ENCODE measurements at places on chromosomes 16 and 17.

DNA sequence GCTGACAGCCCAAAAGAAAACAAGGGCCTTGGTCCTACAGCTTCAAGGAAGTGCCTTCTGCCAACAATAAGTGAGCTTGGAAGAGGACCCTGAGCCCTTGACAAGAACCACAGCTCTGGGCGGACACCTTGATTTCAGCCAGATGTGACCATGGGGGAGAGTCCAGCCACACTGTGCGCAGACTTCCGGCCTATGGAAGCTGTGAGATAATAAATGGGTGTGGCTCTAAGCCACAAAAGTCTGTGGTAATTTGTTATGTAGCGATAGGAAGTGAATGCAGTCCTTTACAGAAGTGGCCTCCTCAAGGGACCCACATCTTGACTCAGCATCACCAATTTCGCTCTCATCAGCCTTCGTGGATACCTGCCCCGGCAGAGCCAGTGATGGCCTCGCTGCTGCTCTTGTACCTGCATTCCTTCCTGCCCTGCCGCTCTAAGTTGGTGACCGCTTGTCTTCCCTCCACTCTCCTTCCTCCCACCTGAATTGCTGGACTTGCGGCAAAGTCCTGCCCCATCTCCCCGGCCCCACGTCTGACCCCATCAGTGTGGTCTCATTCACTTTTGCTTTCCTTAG, 29.3 kb downstream of the PRSS54 start:
- DNase-seq, result no peak

DNA sequence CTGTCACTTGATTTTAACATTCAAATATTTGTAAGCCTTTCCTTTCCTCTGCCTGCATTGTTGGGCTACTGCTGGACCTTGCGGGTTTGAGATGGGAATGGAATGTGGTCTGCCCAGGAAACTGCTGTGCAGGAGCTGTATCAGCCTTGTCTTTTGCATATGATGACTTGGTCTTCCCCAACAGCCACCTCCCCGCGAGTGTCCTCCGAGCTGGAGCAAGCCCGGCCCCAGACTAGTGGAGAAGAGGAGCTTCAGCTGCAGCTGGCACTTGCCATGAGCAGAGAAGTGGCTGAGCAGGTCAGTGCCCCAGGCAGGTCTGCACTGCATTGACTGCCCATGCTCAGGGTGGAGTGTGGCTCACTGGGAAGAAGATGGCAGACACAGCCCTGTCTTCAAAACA, 52.8 kb downstream of the B9D1 start:
- DNase-seq, result no peak

DNA sequence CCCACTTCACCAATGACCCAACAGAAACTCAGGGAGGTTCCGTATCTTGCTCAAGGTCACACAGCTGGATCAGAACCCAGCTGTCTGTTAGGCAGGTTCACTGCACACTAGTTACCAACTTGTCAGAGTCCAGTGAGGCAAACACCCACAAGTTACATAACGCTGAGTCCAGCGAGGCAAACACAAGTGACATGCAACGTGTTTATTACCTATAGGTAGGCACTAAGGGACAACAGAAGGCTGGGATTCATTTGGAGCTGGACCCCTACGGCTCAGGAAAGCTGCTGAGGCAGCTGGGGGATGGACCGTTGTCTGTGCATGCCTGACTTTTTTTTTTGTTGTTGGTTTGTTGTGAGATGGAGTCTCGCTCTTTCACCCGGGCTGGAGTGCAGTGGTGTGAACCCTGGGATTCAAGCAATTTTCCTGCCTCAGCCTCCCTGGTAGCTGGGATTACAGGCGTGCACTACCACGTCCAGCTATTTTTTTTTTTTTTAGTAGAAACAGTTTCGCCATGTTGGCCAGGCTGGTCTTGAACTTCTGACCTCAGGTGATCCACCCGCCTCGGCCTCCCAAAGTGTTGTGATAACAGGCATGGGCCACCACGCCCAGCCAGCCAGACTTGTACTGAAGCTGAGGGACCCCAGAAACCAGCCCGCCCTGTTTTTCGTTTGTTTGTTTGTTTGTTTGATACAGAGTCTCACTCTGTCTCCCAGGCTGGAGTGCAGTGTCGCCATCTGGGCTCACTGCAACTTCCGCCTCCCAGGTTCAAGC, 1.9 kb upstream of the RSAD1 start:
- no peak for DNase-seq

- no peak for DNase-seq
Measured at GRCh38 chr16:55906123-55906522, 30.9 kb upstream of the CES5A start.

DNA sequence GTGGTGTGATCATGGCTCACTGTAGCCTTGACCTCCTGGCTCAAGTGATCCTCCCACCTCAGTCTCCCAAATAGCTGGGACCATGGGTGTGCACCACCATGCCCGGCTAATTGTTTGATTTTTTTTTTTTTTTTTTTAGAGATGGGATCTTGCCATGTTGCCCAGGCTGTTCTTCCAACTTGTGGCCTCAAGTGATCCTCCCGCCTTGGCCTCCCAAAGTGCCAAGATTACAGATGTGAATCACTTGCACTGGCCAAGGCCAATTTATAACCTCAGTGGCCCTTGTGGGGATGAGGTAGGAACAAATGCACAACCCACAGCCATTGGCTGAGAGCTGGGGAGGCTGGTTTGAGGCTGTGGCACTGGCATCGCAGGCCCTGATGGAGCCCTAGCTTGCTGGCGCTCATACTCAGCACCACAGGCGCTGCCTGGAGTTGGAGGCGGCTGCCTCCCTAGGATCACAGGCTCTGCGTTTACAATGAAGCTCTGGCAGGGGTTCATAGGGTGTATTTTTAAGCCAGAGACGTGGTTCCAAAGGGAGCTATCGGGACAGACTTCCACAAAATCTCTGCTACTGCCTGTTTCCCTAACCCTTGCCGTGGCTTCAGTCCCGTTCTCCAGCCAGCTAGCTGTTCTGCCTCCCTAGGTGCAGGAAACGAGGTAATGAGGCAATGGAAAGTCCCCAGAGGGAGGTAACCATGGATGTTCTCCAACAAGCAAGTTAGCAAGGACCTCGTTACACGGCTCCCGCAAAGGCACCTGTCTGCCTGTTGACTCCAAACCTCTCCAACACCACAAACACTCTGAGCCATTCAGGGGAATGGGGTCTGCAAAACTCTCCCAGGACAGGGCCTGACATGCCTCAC, 2.9 kb downstream of the ABCA3 start:
- no peak for DNase-seq

DNA sequence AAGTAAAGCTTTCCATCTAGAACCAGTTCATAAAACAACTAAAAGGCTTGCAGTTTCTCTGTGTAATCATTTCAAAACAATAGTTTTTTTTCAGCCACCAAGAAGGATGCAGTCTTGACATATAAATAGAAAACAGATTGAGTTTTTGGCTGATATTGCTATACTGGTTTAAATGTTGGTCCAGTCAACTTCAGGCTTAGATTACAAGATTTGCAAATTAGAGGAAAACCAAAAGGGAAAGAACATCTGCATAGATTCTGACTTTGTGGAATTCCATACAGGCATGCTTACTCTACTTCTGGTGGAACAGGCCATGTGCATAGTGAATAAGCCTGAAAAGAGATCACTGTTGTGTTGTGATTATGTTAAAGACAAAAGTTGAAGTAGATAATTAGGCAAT, 150.3 kb downstream of the BCAS3 start:
- no peak for DNase-seq

GRCh38 chr17:21285164-21286065, 904 bp downstream of the MAP2K3 start:
- DNase-seq, result no peak

- peak; percentile 10 for DNase-seq
Measured at GRCh38 chr17:79651761-79652160, 40.9 kb upstream of the RBFOX3 start.

DNA sequence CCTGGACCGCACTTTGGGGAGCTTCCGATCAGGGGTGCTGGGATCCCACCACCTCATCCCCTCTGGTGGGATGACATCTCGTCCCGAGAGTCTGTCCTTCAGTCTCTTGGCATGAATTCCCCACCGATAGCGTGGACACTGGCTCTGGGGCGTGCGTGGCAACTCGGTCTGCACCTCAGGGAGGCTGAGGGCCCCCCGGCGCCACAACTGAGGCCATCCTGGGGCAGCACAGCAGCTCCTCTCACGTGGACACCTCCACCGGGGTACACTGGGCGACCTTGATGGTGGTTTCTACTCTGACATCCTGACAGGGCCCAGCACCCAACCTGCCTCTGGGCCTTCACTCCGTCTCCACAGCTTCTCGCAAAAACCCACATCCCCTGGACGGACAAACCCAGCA, 8.6 kb downstream of the PDIA2 start:
- DNase-seq, result no peak

DNA sequence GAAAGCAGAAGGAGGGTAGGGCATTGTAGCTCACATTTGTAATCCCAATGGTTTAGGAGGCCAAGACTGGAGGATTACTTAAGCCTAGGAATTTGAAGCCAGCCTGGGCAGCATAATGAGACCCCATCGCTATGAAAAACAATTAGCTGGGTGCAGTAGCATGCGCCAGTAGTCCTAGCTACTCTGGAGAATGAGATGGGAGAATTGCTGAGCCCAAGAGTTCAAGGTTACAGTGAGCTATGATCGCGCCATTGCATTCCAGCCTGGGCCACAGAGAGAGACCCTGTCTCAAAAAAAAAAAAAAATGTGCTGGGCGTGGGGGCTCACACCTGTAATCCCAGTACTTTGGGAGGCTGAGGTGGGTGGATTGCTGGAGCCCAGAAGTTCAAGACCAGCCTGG, 5.0 kb downstream of the ATF7IP2 start:
- DNase-seq, result no peak

- DNase-seq, result no peak
Measured at GRCh38 chr17:17754719-17755686, 73.7 kb downstream of the RAI1 start.

DNA sequence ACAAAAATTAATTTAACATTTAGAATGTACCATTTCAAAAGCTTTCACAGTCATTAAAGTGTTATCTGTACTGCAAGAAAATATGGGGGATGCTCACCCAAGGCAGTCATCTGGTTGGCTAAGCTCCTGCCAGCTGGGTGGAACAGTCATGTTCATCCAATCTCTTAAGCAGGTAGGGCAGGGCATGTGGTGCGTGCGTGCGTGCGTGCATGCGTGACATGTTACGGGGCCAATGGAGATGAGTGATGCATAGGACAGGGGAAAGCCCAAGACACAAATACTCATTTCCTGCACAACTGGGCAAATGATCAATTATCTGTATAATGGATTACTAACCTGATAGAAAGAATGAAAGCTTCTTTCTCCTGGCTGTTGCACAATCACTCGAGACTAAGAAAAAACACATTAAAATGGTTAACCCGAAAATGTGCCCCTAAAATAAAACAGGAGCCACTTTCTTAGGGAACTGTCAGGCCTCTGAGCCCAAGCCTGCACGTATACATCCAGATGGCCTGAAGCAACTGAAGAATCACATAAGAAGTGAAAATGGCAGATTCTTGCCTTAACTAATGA, 104.4 kb downstream of the MYO1D start:
- no peak for DNase-seq

DNA sequence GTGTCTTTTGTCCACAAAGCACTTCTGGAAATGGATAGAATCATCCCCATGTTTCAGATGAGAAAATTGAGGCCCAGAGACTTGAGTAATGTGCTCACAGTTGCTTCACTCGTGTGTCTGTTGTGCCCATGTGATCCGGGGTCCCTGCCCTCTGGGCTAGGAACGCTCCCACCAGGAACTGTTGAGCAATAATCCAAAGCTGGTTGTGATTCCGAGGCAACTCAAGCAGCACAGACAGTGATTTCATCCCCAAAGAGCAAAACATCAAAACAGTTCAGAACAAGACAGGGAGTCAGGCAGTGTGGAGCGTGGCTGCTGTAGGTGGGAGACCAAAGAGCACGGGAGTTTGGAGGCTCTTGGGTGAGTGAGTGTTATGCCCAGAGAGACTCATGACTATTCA, 205.0 kb upstream of the ASIC2 start:
- DNase-seq, result no peak

DNA sequence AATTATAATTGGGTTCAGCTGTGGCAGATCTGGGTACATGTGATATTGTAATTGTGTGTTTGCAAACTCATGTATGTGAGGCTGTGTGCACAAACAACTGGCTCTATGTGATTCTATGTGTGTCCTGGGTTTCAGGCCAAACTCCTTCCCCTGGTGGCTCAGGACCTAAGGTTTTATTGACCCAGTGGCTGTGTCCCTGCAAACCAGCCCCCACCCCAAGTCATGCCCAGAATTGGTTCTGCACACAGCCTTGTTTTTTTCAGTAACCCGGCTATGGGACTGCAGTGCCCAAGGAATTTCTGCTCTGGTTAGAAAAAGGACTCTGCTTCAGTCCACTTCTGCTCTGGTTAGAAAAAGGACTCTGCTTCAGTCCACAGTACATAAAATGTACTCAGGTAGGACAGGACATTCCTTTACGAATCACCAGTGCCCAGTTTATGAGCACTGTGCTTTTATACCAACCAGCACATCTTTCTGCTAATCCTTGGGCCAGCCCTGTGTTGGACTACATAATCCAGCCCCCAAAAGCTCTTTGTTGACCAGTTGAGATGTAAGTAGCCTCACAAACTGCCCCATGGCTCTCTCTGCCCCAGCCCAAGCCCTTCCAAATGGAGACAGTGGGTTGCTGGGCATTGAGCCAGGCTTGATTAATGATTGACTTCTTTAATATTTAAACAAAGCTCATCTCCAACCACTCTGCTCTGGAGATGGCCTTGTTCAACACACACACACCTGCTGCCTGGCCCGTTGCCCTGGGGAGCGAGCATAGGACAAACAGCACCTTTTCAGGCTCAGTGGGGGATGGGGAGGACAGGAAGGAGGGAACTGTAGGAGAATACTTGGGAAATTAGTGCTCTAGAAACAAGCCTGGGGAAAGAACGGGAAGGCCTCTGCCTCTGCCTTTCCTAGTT, 2.9 kb upstream of the KCNH6 start:
- no peak for DNase-seq

DNA sequence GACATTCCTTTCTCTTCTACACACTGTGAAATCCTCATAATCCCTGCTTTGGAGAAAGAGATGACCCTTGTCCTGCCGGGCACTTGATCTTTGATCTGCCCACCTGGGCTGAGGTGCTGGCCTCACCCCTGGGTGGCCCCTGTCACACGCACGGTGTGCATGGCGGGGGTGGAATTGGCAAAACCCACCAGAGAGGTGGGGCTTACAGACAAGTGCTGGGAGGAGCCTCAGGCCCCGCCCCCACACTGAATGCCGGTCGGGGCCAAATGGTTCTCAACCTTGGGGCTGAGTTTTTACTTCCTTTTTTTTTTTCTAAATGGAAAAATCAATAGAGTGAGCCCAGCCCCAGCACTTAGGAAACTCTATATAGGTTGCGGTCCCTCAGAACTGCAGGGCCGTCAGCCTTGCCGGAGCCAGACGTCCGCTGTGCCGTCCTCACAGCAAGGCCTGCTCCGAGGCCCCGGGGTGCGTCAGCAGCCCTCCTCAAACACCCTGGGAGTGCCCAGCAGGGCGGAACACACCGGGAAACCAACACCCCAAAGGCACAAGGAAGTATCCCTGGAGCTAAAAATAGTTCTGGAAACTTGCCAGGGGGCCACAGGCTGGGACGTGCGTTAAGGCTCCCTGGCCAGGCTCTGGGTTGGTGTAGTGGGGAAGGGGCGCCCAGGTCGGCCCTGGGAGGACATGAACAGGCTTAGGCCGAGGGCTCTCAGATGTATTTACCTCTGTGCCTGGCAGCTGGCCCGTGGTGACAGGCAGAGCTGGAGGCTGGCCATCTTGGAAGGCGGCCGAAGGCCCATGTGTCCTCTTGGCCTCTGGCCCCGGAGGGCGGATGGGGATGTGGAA, 11.0 kb downstream of the GPRC5C start:
- DNase-seq, result peak; percentile 81

- DNase-seq, result no peak
Measured at GRCh38 chr17:65279456-65279855, 142.3 kb downstream of the RGS9 start.

Data from right hindlimb (tissue), 1 donor.